ENCODE measurements at places on chromosomes 4 and X.

- peak; percentile 8 for DNase-seq
Measured at GRCh38 chrX:132615391-132616131, 126.7 kb upstream of the MBNL3 start.

GRCh38 chr4:143555676-143556075 lies 42.2 kb downstream of the SMARCA5 start:
- no peak for DNase-seq

DNA sequence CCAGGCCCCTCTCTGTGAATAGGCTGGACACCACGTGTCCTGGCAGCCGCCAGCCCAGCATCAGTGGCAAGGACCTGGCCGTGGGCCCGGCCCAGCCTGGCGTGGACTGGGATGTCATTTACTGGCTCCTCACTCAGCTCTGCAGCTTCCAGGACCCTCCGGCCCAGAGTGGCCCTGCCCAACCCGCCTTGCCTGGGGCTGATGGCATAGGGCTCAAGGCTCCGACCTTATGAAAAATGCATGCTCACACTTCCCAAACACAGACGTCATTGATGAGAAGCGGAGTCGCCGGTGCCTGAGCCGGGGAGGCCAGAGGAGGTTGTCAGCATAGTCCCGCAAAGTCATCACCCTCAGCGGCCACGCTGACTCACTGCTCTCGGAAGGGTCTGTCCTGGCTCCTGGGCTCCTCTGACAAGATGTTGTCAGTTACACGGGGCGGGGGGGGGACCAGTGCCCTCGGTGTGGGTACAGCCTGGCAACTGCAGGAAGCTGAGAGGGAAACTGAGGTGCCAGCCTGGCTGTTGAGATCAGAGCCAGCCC lies 14.3 kb downstream of the CFAP99 start:
- no peak for DNase-seq

- DNase-seq: peak; percentile 66
Measured at GRCh38 chr4:78345237-78345636, 206.3 kb upstream of the ANXA3 start.

- DNase-seq: peak; percentile 78
Measured at GRCh38 chr4:26786916-26787315, 73.7 kb upstream of the STIM2 start.

DNA sequence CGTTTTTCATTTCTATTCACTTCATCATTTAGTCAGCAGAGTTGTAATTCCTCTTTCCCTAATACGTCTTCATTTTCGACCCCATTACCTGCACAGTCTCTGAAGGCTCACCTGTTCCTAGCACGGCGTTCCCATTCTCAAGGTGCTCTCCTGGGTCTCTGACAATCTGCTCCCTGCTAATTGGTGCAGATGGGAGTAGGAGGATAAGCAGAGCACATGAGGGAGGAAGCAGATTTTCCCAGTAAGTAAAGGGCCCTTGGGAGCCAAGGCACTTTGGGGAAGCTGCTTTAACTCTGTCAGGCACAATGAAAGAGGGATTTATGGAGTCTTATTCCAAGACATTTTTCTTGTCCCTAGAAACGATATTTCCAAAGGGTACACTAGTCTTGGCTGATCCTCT lies 466.4 kb downstream of the STIM2 start:
- no peak for DNase-seq

- DNase-seq: no peak
Measured at GRCh38 chrX:53332204-53332603, 50.8 kb upstream of the IQSEC2 start.

- DNase-seq: no peak
Measured at GRCh38 chr4:63728480-63729177, 680.6 kb downstream of the TECRL start.

DNA sequence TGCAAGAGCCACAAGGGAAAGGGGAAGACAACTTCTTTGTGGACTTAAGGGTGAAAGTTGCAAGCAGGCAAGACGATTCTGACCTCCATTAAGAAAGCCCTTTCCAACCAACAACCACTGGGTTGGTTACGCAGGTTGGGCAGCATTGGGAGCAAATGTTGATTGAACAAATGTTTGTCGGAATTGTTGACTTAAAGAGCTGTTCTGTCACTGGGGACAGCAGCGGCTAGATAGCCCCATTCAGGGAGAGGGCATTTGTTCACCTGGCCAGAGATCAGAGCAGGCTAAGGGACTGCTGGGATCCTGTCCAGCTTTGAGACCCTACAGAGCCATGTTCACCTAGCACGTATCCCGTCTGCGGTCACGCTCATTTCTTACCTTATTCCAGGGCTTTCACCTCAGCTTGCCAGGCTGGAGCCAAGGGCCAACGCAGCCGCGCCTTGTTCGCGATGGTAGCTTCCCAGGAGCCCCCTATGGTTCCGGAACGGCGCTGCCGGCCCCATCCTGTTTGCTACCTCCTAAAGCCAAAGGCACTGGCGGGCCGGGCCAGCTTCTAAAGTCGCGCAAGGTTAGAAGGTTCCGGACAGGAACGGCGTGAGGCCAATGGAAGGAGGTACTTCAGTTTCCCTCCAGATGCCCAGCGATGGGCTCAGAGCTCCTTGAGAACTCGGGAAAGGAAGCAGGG lies 24.6 kb downstream of the F9 start:
- no peak for DNase-seq

GRCh38 chr4:155571184-155571944 lies 95.3 kb upstream of the GUCY1A1 start:
- no peak for DNase-seq

GRCh38 chr4:77232653-77233052 lies 75.6 kb downstream of the CCNG2 start:
- DNase-seq: no peak

DNA sequence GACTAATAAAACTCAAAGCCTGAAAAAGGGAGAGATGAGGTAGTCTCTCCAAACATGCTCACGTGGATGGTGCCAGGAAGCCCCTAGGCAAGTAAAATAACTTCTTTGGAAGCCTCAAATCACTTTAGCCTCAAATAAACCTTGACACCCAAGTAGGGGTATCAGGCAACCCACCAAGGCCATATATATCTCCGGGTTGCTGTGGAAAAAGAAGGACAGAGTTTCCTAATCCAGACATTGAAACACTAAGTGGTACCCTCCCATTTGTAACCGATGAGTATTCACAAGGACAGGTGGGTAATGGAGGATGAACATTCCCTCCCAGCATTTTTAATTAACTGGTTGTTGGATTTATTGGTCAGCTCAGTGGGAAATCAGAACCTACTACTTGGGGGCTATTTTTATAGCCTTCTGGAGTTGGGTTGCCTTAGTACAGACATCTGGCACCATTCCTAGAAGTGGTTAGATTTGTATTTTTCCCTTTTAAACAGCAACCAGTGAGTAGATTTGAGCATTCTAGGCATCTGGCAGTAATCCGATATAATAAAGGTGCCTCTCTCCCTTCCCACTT lies 87.7 kb downstream of the GPC3 start:
- DNase-seq: no peak

DNA sequence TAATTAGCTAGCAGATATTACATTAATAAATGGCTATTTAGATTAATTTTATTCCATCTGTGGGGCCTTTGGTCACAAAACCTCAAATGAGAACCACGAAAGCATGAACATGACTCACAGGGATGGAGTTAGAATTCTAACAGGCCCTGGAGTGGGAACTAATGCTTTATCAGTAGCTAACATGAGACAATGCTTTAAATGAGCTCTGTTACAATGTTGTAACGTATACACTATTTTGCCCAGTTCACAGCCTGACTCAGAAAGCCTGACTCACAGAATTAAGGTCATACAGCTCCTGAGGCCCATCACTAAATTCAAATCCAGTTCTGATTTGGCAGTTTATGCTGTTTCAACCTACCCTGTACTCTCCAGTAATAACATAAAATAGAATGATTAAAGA lies 23.2 kb downstream of the VEGFC start:
- no peak for DNase-seq

DNA sequence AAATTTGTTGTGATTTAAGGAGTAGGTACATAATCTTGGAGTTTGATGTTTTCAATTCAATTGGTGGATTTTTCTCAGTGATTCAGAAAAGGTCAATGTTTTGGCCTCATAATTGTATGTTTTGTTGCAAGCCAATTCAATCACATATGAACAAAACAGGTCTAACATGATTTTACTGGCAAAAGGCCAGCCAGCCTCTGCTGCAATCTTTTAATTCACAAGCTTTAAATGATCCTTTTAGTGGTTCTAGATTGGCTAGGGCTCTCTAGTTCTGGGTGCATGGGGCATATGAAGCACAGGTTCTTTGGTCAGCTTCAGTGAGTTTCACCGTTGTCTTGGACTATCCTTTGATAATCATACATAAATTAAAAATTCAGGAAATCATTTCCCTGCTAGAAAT lies 19.2 kb upstream of the SLC6A14 start:
- no peak for DNase-seq

DNA sequence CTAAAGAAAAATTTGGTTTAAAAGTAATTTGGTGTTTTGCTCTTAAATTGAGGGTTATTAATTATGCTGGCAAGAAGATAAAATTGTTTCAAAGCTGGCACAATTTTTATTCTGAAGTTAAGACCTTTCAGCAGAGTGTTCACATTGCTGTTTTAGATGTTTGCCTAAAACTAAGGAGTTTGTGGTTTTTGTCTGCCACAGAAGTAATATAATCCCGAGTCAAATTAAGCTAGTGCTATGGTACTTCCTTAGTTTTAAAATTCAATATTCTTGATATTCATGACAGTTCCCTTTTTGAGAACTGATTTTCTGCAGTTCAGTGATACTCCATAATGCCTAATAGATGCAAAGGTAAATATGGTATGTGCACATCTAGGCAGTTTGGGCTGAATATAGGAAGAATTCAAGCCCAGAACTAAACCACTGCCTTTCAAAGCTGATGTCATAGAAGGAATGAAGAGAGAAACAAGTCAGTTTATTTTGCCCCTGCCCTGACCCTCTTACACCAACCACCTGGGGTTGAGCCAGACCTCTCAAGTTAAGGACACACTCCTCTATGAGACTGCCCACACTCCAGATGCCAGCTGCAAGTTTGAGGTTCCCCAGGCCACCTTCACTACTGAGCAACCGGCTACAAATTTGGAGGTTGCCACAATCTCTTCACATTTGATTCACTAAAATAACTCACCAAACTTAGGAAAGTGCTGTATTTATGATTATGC lies 32.1 kb upstream of the VEGFC start:
- DNase-seq: peak; percentile 40

DNA sequence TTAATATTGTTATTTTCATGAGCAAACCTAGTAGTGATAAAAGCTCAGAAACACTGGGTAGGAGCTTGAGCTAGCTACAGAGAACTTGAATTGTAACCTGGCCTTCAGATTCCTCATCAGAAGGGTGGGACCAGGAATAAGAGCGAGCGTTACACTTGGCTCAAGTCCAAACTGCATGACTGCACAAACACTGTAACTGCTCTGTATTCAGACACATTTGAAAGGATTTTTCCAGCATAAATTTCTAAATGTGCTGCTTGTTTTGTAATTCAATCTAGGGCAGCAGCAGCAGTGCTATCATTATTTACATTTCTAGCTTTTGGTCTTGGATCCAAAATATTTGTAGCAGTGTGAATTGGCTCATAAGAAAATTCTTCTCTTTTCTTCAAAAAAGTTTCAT lies 133.0 kb upstream of the TMLHE start:
- DNase-seq: no peak

DNA sequence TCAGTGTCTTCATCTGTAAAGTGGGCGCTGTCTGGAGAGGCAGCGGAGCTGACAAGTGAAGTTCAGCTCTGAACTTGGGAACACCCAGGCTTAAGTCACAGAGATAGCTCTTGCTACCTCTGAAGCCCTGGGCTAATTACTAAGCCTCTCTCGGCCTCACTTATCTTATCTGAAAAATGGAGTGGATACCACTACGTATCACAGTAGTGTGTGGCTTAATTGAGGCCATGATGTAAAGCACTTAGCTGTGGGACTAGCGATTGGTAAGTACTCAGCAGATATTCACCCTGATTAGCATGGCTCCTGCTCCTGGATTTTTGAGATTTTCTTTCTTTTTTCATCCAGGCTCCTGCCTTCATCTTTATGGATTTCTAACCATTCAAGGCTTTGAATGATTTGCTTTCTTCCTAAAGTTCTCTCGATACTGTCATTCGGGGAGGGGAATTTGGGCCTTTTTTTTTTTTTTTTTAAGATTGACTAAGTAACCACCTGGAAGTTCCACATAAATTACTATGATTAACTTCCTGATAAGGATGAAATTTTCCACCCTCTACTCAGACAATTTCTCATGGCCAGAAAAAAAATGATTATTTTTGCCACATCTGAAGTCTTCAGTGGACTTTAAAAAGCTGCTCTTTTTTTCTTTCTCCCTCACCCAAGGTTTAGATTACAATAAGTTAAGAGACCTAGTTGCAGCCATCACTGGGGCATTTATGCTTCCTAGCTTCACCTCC lies 17.1 kb downstream of the LDB2 start:
- no peak for DNase-seq

DNA sequence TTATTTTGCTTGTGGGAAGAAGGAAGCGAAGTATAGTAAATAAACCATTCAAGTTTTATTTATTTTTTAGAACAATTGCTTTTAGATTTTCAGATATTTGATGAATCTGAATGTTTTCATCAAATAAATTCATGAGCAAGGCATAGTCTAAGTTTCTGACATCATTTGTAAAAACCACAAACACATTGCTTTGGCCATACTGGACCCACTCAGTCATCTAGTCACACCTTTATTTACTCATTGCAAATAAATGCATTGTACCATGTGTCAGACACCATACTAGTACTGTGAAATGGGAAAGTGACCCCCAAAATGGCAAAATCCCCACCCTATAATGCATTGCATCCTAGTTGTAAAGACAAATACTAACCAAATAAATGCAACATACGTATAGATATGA lies 449.1 kb upstream of the SMIM31 start:
- DNase-seq: no peak

DNA sequence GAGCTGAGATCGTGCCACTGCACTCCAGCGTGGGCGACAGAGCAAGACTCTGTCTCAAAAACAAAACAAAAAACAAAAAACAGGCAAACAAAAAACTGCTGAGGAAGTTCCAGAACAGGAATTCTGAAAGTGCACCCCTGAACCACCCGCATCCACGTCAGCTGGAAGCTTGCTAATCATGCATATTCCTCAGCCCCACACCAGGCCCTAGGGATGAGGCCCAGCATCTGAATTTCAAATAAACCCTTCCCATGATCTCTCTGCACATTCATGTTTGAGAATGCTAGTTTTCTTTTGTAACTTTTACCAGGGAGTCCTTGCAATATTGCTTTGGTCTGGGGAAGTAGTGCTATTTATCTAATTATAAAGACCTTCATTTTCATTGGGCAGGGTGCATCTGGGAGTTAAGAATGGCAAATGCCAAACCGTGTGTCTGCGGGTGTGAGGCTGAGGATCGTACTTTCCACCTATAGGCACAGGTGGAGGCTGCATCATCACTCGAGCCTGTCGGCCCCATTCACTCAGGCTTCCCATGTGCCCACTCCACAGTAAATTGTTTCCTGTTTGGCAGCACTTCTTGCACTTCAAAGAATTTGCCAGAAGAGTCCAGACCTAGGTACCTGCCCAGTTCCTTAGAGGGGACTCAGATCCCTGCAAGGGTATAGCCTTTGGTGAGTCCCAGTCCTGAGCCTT lies 23.6 kb downstream of the CCKAR start:
- no peak for DNase-seq

- no peak for DNase-seq
Measured at GRCh38 chrX:24372021-24372763, 11.8 kb downstream of the SUPT20HL1 start.
